Cardiac septum (tissue), 1 donor: ENCODE measurements at places on chromosomes 7 and 10. TPM values are rescaled to one million over a fixed set of nuclear protein-coding genes. Genes with fewer than 3 reads are reported as not detected.
A peak's percentile ranks its signal among the peaks of the same experiment; 100 is the strongest.

DNA sequence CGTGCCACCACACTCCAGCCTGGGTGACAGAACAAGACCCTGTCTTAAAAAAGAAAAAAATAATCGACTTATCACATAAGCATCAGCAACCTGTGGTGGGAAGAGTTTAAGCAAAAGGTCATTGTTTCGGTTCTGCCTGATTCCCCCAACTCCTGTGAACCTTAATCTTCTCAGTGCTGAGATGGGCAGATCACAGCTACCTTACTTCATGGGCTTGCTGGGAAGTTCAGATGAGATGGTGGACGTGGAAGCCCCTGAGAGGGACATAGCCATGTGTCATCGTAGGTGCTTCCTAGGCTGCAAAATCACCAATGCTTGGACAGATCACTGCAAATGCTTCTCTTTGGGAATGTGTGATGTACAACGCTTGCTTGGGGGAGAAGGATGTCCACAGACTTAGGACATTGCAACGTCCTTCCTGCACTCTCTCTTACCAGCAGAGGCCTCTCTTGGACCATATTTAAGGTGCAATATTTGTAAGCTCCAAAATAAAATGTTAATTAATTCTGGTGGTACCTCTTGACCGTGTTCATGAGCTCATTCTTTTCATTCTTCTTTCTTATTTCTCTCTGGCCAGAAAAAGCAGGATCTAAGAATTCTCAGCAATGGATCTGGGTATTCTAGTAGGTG, 8.6 kb downstream of the GJD4 start:
- no peak for DNase-seq

GRCh38 chr7:26001662-26002244, 150.2 kb upstream of the NFE2L3 start:
- DNase-seq = no peak

GRCh38 chr7:87934699-87935383, 790 bp downstream of the ADAM22 start:
- no peak for DNase-seq

GRCh38 chr10:8767591-8767990, 713.1 kb downstream of the GATA3 start:
- DNase-seq = no peak

PON3 gene
- total RNA-seq = 0.54 TPM

- no peak for DNase-seq
Observed at GRCh38 chr7:70695795-70696083, 436.2 kb upstream of the GALNT17 start.

DNA sequence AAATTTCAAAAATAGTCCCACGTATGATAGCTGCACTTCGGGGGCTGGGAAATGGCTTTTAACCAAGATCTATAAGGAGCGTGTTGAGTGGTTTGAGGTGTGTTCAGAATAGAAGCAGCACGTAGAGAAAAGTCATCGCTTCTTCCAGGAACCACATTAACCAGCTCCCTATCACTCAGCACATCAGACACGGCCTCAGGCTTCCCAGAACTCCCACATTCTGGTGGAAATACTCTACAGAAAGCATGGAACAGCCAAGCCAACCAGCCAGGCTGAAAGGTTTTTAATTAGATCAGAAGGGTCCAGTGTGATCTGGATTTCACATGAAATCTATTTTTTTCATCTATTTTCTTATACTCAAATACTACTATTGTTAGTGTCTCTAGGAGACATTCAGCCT, 231.5 kb upstream of the NRP1 start:
- no peak for DNase-seq

ASB10 gene
- 17.3 TPM for total RNA-seq

DNA sequence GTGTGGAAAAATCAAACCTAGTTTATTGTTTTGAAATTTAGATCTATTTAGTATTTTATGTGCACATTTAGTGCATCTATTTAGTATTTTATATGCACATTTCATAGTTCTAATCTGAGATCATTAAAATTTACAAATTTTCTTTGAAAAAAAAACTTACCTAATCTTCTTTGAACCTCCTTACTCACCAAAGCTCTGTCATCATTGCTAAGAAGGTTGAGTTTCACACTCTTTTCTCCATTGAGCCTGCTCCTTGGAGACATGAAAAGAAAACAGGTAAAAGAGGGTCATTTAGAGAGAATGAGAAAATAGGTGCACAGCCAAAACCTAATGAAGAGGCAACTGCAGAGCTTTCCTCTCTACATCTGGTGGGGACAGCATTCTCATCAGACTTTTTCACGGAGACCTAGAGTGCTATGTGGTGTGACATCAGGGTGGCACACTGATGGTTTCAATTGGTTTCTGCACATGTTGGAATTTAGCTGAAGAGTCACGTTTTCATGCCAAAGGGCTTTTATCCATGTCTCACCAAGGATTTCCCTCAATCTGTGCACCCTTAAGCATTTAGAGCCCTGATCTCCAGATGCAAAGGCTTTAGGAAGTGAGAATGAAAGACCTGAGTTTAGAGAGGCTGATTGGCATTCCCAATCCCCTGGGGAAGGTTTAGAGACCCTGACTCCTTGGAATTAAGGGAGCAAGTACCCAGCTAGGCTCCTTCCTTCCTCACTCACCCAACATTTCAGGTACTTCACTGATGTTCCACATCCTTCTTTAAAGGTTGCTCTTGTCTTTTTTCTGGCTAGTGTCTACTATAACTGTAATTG, 89.2 kb upstream of the CAPZA2 start:
- DNase-seq = no peak

C7orf57 gene
- total RNA-seq = not detected

BMPER gene
- 1.9 TPM for total RNA-seq

CPA2 gene
- not detected for total RNA-seq

NKX2-3 gene
- total RNA-seq = not detected

GRCh38 chr7:80298201-80298600, 163.6 kb downstream of the GNAI1 start:
- no peak for DNase-seq

DNA sequence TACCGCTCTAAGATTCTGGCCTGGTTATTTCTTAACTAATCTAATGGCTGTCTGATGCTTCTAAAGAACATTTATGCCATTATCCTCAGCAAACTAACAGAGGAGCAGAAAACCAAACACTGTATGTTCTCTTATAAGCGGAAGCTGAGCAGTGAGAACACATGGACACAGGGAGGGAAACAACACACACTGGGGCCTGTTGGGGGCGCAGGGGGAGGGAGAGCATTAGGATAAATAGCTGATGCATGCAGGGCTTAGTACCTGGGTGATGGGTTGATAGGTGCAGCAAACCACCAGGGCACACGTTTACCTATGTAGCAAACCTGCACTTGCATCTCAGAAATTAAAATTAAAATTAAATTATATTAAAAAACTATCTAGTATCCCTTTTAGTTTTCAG, 853.5 kb downstream of the GATA3 start:
- no peak for DNase-seq

- DNase-seq = no peak
Observed at GRCh38 chr10:62658516-62658915, 146.0 kb upstream of the ADO start.

- peak; percentile 84 for DNase-seq
Observed at GRCh38 chr7:100465702-100466311, 1.7 kb upstream of the SPACDR start.

- no peak for DNase-seq
Observed at GRCh38 chr7:128082431-128082830, 51.2 kb upstream of the LRRC4 start.

DNA sequence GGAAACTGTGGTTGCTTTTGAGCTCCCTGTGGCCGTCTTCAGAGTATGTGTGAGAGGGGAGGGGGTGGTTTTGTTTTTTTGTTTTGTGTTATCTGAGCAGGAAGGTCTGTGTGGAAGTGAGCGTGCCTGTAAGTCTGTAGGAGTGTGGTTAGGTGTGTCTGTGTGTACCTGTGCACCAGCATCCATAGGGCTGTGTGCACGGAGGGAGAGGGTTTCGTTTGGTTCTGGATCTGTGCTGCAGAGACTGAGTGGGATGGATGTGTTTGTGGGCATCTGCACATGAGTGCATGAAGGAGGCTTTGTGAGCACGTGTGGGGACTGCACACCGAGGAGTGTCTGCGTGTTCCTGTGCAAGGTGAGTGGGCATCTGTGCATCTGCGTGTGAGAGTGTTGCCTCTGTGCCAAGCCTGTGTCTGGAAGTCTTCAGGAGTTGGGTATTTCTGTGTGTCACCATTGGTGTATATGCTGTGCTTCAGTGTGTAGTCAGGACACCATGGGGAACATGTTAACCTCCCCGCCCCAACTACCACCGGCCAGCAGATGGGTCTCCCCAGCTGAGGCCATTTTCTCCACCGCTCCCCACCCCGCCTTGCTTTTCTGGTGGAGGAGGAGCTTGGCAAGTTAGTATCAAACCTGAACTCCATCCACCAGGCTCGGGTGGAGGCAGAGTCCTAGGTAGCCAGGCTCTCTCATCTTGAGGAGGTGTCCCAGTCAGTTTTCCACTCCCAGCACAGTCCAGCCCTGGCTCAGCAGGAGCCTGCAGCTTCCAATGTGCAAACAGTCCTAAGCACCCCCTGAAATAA, 7.1 kb upstream of the TLX1 start:
- DNase-seq = no peak

HOXA7 gene
- not detected for total RNA-seq

- DNase-seq = no peak
Observed at GRCh38 chr10:108582387-108582786, 1340.9 kb downstream of the XPNPEP1 start.

MYH16 gene
- not detected for total RNA-seq

- no peak for DNase-seq
Observed at GRCh38 chr7:142813226-142813625, 41.6 kb upstream of the EPHB6 start.

GRCh38 chr7:70857793-70858545, 274.0 kb upstream of the GALNT17 start:
- DNase-seq = no peak

DNA sequence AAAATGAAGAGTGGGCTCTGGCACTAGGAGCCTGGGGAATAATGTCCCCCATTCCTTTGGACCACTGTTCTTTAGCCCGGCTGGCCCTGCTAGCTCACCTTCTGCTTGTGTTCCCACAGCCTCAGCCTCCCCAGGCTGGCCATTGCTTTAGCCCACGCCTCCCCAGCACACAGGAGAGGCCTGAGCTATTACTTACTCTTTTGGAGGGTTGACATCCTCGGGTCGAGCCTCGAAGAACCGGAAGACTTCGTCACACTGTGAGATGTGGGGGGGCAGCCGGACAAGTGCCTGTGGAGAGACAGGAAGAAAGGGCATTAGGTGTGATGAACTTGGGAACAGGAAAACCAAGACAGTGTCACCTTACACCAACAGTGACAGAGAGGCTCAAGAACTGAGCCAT, 131.3 kb downstream of the SH3PXD2A start:
- no peak for DNase-seq

- DNase-seq = no peak
Observed at GRCh38 chr7:7321681-7322080, 139.3 kb downstream of the C1GALT1 start.

DNA sequence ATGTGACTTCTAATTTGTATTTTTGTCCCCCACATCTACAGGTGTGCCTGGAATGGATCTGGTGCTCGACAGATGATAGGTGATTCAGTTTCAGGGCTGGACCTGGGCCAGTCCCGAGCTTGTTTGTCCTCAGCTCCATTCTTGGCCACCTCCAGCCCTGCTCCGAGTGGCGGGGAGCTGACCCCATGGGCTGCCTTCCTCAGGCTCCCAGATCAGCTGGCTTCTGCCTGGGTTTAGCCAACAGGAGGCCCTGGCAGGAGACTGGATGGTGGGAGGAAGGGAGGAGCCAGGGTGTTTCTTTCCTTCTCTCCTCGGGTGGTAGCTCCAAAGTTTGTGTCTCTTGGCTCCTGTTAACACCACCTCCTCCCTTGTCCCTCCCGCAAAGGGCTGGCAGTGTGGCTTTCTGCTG, 75.2 kb downstream of the CDH23 start:
- DNase-seq = no peak

DNA sequence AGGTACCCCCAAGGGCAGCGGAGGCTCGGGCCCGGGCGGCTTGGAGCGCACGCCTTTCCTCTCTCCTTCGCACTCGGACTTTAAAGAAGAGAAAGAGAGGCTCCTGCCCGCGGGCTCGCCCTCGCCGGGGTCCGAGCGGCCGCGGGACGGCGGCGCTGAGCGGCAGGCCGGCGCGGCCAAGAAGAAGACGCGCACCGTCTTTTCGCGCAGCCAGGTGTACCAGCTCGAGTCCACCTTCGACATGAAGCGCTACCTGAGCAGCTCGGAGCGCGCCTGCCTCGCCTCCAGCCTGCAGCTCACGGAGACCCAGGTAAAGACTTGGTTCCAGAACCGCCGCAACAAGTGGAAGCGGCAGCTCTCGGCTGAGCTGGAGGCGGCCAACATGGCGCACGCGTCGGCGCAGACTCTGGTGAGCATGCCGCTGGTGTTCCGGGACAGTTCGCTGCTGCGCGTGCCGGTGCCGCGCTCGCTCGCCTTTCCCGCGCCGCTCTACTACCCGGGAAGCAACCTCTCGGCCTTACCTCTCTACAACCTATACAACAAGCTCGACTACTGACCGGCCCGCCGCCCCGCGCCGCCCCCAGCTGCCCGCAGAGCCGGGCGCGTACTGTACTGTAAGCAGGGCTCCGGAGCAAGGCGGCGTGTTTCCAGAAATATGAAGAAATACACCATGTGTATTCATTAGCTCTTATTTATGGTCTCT, 1.8 kb downstream of the HMX2 start:
- no peak for DNase-seq

GRCh38 chr7:27966219-27966780, 214.3 kb downstream of the JAZF1 start:
- DNase-seq = no peak

GRCh38 chr7:81484261-81484660, 285.6 kb downstream of the HGF start:
- DNase-seq = peak; percentile 78

AUTS2 gene
- 10.3 TPM for total RNA-seq

DNA sequence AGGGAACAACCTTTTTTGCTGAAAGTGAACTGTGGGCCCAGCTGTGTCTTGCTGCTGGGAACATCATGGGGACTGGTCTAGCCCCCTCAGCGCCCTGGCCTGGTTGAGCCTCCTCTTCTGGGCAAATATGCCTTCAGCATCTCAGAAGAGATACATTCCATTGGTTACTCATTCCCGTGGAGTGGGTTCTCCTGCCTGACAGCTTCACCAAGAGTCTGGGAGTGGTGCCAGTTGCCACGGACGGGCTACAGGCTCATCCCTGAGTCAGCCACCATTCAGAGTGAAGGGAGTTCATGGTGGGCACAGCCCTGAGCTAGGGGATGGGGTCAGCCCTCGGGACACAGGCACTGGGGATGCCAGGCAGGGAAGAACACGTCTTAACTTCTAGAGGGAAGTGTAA, 81.9 kb downstream of the RAMP3 start:
- DNase-seq = no peak

DNA sequence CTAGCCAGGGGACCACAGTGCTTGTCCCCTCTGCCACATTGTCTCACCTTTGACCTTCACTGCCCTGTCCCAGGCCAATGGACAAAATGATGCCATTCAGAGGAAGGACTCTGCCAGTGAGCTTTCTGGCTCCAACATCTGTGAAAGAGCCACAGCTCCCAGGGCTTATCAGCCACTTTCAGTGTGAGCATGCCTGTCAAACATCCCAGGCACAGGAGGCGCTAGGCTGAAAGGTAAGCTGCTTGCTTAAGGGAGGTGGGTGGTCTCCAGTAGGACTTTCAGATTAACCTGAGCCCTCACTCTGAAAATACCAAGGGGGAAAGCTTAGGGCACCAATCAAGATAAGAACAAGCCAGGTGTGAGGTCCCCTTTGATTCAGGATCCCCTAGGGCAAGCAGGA, 59.8 kb upstream of the GDF10 start:
- DNase-seq = peak; percentile 14

GNAT3 gene
- not detected for total RNA-seq
